ENCODE measurements at places on chromosomes 16 and 17.

DNA sequence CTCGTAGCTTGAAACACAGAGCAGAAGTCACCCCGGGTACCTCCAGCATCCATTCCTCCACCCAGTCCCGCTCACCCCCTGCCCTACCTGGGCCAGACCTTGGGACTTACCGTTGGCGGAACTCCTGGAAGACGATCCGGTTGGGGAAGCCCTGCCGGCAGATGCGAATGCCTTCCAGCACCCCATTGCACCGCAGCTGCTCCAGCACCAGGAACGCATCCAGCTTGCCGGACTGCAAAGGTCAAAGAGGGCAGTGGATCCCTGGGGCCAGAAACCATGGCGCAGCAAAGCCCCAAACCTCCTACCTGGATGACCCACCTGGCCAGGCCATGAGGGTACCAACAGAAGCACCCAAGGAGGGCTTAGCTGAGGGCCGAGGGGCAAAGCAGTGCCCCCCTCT lies 97.9 kb downstream of the NDE1 start:
- no peak for DNase-seq

DNA sequence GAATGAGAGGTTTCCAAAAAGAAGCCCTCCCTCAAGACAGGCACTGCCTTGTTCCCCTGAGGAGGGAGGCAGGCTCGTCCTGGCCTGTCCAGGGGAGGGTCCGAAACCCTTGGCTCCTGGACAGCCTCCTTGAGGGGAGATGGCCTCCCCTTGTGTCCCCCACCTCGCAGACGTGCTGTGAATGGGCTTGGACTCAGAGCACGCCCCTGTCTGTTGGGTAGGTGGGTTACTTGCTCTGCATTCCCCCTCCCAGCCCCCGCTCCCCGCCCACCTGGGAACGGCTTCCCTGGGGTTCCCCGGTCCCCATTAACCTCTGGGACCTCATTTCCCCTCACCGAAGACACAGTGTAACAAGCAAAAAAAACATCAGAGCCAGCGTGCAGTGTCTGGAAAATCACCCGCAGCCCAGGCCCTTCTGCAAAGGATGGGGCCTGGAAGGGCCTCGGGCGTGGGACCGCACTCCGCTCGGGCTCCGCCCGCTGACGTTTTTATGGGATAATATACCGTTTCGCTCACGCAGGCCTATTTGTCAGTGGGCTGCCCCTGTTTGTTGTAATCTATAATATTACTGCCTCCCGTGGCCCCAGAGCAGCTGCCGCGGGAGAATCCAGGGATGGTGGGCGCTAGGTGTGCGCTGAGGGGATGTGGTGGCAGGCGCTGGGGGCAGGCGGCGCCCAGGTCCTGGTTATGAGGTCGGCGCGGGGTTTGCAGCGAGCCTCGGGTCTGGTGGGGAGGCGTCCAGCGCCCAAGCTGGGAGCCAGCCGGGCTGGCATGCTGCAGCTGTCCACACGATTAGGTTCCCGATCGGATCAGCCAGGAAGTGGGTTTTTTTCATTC lies 11.1 kb downstream of the BAHCC1 start:
- no peak for DNase-seq

- DNase-seq: no peak
Measured at GRCh38 chr17:55666806-55667205, 55.9 kb downstream of the TMEM100 start.

DNA sequence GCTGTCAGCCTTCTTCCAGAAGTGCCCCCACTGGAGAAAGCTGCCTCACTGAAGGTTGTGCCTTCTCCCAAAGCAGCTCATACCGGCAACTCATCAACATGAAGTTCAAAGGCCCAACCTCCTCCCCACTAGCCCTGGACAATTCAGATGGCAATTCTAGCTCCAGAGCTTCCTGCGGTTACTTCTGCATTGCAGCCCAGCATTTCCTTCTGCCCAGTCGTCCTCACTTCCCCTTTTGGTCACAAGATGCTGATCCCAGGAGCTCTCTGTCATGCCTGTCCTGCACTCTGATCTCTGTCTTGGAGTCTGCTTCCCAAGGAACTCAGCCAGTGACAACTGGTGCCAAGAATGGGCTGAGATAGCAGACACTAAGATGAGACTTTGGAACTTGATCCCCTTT lies 178.2 kb upstream of the SOX9 start:
- DNase-seq: no peak

GRCh38 chr16:4924593-4925292 lies 12.2 kb downstream of the PPL start:
- DNase-seq: no peak
